NCI-H1930 (cell line): ENCODE measurements at places on chromosomes 4 and X.

GRCh38 chr4:93416344-93417128 is 412.0 kb upstream of the ATOH1 start:
- no peak for DNase-seq

DNA sequence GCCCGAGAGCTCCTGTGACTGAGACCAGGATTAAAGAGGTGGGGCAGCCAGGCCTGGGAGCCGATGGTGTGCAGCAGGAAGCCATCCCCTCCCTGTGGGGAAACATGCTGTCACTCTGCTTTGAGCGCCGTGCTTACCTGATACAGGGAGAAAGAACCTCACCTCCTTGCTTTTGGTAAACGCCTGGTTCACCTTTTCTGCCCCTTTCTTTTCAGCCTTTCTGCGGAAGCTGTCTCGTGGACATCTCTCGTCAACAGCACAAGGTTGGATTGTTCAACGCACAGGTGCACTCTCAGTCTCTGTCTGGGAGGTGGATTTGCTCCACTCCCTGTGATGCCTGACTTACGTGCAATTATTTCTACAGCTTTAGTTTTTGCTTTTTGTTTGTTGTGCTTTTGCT is 12.0 kb downstream of the ZFYVE28 start:
- no peak for DNase-seq

DNA sequence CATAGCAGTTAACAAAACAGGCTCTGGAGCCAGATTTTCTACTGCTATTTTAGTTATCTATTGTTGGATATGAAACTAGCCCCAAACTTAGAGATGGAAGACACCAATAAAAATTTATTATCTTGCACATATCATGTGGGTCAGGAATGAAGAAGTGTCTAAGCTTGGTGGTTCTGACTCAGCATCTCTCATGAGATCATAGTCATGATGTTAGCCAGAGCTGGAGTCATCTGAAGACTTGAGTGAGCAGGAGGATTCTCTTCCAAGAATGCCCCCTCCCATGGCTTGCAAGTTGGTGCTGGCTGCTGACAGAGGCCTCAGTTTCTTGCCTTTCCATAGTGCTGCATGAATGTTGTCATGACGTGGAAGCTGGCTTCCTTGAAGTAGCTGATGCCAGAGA is 68.2 kb upstream of the TAPT1 start:
- DNase-seq, result no peak

DNA sequence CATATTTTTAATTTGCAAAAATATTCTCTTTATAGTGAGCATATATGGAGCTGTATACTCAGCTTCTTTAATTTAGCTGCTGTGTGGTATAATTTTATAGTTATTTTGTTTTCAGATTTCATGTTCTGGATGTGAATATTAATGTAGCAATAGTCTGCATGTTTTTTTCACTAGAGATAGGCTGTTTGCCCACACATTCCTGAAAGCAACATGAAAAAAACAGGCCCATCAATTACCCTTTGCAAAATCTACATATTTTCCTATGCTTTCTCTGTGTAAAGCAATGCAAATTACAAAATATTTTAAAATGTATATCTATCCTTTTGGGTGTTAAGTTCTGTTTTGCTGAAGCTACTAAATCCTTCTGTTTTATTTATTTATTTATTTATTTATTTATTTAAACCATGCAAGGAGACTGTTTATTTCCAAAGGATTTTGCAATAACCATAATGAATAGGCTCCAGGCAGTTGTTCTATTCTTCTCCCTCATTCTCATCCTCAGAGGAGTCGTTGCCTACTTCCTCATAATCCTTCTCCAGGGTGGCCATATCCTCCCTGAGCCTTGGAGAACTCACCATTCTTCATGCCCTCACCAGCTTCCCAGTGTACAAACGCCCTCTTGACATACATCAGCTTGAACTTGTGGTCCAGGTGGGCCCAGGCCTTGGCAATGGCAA is 277.1 kb downstream of the ANKRD50 start:
- DNase-seq, result no peak

DNA sequence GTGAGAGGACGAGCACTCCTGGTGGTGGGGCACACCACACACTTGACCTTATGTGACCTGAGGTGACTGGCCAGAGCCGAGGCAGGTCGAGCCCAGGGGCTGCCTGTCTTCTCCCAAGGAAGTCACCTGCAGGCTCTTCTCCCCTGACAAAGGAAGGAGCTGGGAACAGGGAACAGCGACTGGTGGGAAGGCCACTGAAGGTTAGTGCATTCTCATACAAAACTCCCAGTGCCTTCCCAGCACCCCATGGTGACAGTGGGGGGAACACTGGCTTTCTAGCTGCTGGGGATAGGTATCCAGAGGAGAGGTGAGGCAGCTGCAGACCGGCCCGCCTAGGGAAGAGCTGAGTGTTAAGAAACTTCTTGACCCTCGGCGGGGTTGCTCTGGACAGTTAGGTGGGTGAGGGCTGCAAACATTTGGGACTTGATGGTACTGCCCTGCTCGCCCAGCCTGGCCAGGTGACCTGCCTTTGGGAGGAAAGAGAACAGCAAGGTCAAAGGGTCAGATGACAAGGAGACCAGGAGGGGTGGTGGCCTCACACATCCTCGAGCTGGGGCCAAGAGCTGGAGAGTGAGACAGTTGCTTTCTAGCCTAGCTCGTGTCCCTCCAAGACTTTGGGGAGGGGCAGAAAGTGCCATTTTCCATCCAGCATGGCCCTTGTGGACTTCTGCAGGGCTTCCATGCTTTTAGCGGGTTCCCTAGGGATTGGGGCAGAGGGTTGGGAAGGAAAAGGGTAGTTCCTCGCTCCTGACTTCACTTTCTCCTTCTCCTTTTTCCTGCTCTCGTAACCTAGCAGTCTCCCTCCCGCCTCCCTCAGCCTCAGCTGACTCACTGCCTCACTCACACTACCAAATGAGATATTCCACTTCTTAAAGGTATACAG is 2.7 kb downstream of the NALF2 start:
- DNase-seq, result no peak

GRCh38 chrX:25105221-25105620 is 89.5 kb upstream of the ARX start:
- no peak for DNase-seq

GRCh38 chr4:76168688-76169087 is 20.5 kb upstream of the NUP54 start:
- no peak for DNase-seq

DNA sequence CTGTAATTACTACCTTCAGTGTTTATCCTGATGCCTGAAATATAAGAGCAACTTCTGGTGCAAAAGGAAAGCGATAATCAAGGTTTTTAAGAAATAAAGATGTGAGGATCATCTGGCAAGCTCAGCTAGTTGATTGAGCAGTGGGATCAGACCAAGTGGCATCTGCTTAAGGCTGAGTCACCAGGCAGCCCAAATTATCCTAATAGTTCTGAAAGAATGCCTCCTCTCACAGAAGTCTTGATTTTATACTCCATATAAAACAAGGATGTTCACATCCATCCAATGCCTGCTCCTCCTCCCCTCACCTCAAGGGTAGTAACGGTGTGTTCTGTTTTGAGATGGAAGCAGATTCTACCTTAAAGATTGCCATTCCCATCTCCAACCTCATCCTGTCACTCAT is 134.5 kb upstream of the RASGEF1B start:
- no peak for DNase-seq

DNA sequence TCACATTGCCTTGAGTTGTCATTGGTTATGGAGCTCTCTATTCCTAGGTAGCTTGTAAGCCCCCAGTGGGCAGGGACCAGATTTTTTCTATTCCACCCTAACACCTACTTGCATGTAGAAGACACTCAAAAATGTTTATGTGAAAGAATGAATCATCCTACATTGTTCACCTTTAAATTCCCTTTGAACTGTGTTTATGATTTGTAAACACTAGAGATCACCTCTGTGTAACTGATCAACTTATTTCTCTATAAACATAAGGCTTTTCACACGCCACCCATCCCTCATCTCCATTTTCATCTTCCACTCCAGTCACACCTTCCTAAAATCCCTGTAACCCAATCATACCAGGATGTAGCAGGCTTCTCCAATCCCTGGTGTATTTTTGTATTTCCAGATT is 142.6 kb upstream of the LEF1 start:
- DNase-seq, result no peak

- no peak for DNase-seq
Observed at GRCh38 chr4:186351668-186352194, 85.7 kb downstream of the F11 start.

DNA sequence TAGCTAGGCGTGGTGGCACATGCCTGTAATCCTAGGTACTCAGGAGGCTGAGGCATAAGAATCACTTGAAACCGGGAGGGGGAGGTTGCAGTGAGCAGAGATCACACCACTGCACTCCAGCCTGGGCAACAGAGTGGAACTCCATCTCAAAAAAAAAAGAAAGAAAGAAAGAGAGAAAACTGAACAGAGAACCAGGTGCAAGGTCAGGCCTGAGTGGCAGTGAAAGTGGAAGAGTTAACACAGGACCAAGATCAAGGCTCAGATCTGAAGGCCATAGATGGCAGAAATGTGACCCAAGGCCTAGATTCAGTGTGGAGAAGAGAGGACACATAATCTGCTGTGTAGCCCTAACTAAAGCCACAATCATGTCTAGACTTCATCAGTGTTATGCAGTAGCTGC is 4.9 kb upstream of the ZNF630 start:
- no peak for DNase-seq

DNA sequence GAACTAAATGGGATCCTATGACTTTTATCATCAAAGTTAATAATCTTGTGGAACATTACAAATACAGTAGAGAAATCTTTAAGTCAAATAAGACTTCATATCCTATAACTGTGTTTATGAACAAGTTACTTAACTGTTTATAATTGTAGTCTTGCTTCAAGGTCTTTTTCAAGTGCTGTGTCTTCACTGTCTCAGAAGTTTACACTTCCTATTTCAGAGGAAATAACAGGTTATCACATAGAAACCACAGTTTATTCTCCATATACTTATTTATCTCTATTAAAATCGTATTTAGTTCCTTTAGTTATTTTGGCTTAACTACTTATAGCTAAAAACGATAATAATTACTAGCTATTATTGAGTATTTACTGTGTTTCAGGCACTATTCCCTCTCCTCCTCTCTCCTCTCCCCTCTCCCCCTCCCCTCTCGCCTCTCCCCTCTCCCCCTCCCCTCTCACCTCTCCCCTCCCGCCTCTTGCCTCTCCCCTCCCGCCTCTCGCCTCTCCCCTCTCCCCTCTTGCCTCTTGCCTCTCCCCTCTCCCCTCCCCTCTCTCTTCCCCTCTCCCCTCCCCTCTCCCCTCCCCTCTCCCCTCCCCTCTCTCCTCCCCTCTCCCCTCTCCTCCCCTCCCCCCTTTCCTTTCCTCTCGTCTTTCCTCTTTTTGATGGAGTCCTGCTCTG is 63.7 kb downstream of the RBPJ start:
- no peak for DNase-seq

DNA sequence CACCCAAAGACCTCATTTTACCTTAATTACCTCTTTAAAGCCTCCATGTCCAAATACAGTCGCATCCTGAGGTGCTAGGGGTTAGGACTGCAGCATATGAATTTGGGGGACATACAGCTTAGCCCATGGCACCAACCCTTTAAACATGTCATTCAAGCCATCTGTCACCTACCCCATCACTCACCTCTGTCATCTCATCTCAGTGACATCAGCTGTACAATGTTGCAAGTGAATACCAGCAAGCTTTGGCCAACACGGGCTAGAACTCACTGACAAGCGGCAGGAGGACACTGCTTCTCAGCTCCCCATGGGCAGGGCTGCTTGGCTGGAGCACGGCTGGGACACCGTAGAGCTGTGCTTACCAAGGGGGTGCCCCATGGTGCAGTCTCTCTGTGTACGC is 107.5 kb downstream of the STK32B start:
- no peak for DNase-seq

GRCh38 chr4:8079031-8079885 is 79.4 kb downstream of the ABLIM2 start:
- no peak for DNase-seq

DNA sequence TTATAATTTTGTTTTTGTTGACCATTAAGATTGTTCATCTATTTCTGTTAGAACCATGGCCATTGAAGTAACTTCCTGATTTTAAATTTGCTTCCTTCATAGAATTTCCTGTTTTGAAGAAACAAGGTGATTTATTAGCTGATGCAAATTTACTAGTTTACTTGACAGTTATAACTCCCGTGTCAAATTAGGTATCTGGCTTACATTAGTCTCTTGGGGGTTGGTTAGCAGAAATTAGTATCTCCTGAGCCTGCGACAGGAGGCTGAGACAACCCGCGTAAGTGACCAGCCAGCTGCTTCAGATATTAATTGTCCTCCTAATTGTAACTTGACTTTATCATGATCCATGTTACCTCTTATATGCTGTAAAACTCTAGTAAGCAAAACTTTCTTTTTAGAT is 154.3 kb downstream of the CFAP299 start:
- no peak for DNase-seq

DNA sequence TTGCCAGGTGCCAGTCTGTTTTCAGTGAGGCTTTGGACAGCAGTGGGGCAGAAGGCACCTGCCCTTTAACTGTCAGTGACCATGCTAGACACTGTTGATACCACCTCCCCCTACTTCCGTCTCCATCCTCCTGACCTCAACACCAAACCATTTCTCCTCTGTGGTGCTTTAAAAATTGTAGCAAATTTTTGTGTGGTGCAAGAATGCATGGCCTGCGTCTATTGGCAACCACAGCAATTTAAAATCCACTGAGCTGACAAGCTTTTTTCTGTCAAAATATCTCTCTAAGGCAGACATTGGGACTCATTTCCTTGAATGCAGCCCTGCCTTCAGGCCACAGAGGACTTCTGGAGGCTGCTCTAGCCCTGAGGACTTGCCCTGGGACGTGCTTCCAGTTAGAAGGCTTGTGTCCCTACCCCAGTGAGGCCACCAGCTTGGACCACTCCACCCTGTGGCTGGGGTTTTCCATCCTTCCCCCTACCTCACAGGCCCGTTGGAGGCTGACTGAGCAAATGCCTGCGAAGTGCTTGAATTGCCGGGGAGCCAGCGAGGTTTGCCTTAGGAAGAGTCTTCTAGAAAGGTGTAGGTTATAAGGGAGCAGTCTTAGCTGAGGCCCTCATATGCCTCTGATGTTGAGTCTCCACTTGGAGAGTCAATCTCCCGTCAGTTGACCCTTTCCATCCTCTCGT is 6.9 kb downstream of the PRRG3 start:
- no peak for DNase-seq

GRCh38 chrX:8737883-8738282 is 5.9 kb upstream of the ANOS1 start:
- no peak for DNase-seq

DNA sequence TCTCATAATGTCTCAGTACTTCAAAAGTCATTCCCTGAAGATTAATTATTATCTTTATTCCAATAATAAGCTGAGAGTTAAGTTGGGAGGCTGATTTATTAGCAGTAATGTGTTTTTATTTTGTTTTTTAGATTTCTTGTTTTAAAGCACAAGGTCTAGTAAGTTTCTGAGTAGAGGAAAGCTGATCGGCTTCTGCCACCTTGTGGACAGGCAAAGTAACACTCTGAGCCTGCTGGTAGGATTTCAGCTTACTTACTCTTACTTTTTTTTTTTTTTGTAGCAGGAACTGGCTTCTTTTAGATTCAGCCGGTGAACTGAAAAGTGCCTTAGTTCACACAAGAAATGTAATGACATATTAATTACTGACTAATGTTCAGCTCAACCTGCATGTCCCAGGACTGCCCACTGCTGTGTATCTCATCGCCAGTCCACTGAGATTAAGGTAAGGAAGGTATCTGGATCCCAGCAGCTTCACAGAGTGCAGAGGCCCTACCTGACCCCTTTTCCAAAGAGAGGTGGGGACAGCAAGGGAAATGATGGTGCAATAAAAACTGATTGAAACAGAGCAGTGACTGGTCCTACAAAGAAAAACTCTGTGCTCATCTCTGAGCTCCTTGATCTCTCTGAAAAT is 126.5 kb downstream of the ADGRA3 start:
- DNase-seq, result peak; percentile 37
